Caco-2 (cell line): ENCODE measurements at places on chromosomes 6 and 20. TPM values are rescaled to one million over a fixed set of nuclear protein-coding genes. Genes with fewer than 3 reads are reported as not detected.

Gene NOX3
- not detected in 2 replicates for total RNA-seq

Gene PTCRA
- not detected in 2 replicates for total RNA-seq

Gene MEP1A
- 8.1 and 12.0 TPM in 2 replicates for total RNA-seq

Gene SLCO4A1
- 18.7 and 23.6 TPM in 2 replicates for total RNA-seq

Gene HMGN4
- 29.6 and 30.8 TPM in 2 replicates for total RNA-seq

Gene LY6G6D
- total RNA-seq: not detected in 2 replicates

Gene NT5E
- 1.0 and 1.5 TPM in 2 replicates for total RNA-seq

Gene SLC16A10
- 13.6 and 14.2 TPM in 2 replicates for total RNA-seq

Gene COL11A2
- total RNA-seq: 1.3 and 1.5 TPM in 2 replicates

Gene TSHZ2
- total RNA-seq: 0.07 TPM in 2 replicates

Gene LMBRD1
- total RNA-seq: 25.0 and 27.5 TPM in 2 replicates

Gene SLC32A1
- not detected in 2 replicates for total RNA-seq

Gene PRPH2
- not detected in 2 replicates for total RNA-seq

Gene OR12D3
- not detected in 2 replicates for total RNA-seq

Gene MUCL3
- 0.16 TPM in 1 of 2 replicates, not detected in the other for total RNA-seq

Gene CSTF1
- 97.0 and 101 TPM in 2 replicates for total RNA-seq

Gene DEFB124
- total RNA-seq: not detected in 2 replicates

Gene MYBL2
- 318 and 345 TPM in 2 replicates for total RNA-seq

Gene PM20D2
- total RNA-seq: 26.8 and 27.9 TPM in 2 replicates

Gene SIRPB2
- not detected in 2 replicates for total RNA-seq

Gene RCAN2
- not detected in 2 replicates for total RNA-seq

Gene PTK6
- 0.42 and 0.64 TPM in 2 replicates for total RNA-seq

Gene FAM83D
- 82.4 and 86.3 TPM in 2 replicates for total RNA-seq

Gene ZNF165
- 9.2 and 11.0 TPM in 2 replicates for total RNA-seq

Gene XKR7
- total RNA-seq: not detected in 2 replicates

Gene RMND1
- total RNA-seq: 39.1 and 42.9 TPM in 2 replicates

Gene GPR6
- total RNA-seq: not detected in 2 replicates

Gene ZNF311
- total RNA-seq: 1.8 and 2.9 TPM in 2 replicates

Gene TCF19
- total RNA-seq: 19.3 and 20.3 TPM in 2 replicates

Gene FOXQ1
- total RNA-seq: 170 and 191 TPM in 2 replicates

Gene MARCKS
- total RNA-seq: 147 and 153 TPM in 2 replicates

Gene CLPSL2
- total RNA-seq: 1.3 and 2.0 TPM in 2 replicates

Gene TCF21
- not detected in 2 replicates for total RNA-seq

Gene OXT
- 1.9 and 2.7 TPM in 2 replicates for total RNA-seq

Gene ATF6B
- total RNA-seq: 61.5 and 64.9 TPM in 2 replicates

Gene RIMS1
- total RNA-seq: 3.4 and 4.4 TPM in 2 replicates

Gene AARS2
- 18.8 and 20.5 TPM in 2 replicates for total RNA-seq
